ENCODE measurements at places on chromosomes 1 and 21.
A peak's percentile ranks its signal among the peaks of the same experiment; 100 is the strongest.

- DNase-seq = no peak
Measured at GRCh38 chr1:21397813-21398188, 42.1 kb upstream of the NBPF3 start.

DNA sequence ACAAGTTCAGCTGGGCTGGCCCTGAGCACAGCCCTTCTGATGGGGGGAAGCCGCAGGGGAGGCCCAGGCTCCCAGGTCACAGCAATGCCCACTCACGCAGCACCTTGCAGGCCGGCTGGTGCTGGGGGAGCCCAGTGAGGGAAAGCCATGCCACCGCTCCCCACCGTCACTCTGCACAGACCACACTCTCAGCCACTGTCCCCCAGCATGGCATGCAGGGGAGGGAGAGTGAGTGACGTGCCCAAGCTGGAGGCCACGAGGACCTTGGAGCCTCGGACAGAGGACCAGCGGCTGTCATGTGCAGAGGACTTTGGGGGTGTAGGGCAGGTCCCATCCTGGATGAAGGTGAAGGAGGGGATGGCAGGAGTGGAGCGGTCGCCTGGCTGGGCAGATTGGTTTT, 25.1 kb downstream of the SLC45A1 start:
- DNase-seq = no peak

- DNase-seq = no peak
Measured at GRCh38 chr1:201157949-201158348, 3.7 kb upstream of the TMEM9 start.

DNA sequence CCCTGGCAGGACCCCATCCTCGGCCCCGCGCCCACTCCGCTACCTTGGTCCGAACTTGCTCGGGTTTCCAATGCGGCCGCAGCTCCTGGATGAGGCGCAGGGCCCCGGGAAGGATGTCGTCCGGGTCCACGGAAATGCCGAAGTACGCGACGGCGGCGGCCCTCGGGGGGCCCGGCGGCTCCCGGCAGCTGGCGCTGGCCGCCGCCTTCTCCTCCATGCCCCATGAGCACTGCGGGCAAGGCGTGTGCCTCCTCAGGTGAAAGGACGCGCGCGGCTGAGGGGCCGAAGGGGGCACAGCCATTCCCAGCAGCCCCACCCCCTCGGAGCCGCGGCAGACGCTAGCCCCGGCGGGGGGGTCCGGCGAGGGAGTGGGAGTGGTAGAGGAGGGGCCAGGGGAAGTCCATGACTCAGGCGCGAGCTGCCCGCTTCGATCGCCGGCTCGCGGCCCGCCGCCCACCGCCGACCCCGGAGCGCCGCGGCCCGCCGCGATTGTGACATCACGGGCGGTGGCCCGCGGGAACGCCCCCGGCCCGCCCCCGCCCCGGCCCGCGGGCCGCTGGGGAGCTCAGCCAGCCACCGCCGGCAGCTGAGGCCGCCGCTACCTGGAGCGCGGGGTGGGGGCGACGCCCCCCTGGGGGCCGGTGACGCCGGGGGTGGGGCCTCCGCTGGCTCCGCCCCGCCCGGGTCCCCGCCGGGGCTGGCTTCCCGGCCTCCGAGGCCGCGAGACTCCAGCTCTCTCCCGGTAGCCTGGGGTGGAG, at the start of gene ETNK2:
TSS of gene ETNK2 (minus strand) at position 493 of the 758 bp plus-strand sequence. CDS start at position 301, 192 bp downstream.
- peak; percentile 100 for DNase-seq

GRCh38 chr1:230548997-230549396, 93.3 kb upstream of the COG2 start:
- DNase-seq = no peak

- no peak for DNase-seq
Measured at GRCh38 chr21:41170442-41170841, 2.5 kb downstream of the BACE2 start.

- DNase-seq = no peak
Measured at GRCh38 chr1:178470411-178470960, 26.3 kb downstream of the CLEC20A start.

DNA sequence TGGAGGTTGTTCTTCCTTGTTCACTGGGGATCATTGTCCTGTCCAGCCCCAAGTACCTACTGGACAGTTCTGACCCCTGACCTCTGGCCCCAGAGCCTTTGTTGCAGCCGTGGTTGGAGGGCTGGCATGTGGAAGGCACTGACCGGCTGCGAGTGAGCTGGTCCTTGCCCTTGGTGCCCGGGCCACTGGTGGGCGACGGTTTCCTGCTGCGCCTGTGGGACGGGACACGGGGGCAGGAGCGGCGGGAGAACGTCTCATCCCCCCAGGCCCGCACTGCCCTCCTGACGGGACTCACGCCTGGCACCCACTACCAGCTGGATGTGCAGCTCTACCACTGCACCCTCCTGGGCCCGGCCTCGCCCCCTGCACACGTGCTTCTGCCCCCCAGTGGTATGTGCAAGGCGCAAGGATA, 11.4 kb downstream of the TIE1 start:
- DNase-seq = no peak

GRCh38 chr1:167450843-167451242, 67.5 kb downstream of the CD247 start:
- no peak for DNase-seq

DNA sequence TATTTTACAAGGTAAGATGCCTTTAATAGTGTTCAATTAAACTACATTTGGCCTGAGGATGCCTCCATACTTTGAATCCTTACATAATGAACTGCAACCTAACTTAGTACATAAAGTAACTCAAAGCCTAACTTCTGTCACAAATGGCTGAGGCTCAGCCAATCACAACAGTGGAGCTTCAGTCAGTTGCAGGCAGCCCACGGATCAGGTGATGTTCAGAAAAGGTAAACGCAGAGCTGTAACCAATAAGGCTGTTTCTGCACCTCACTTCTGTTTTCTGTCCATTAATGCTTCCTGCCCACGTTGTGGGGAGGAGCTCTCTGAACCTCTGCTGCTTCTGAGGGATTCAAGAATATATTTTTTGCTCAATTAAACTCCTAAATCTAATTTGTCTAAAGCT, 94.8 kb upstream of the KIAA0040 start:
- DNase-seq = no peak

GRCh38 chr1:94130851-94131595, 10.1 kb upstream of the ABCA4 start:
- no peak for DNase-seq

- DNase-seq = no peak
Measured at GRCh38 chr1:154427173-154428139, 22.3 kb downstream of the IL6R start.

GRCh38 chr1:38022810-38023209, 10.3 kb downstream of the UTP11 start:
- DNase-seq = no peak

DNA sequence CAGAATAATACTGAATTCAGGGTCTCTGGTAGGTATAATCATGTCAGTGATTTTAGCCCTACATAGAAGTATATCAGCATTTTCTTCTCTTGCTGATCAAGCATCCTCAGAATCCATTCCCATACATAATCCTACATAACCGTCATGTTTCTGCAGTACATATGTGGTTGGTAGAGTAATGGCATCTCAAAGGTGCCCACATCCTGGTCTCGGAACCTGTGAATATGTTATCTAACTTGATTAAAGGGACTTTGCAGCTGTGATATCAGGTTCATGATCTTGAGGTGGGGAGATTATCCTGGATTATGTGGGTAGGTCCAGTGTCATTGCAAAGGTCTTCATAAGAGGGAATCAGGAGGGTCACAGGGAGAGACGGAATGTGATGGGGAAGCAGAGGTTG, 69.4 kb upstream of the KIF1B start:
- no peak for DNase-seq

DNA sequence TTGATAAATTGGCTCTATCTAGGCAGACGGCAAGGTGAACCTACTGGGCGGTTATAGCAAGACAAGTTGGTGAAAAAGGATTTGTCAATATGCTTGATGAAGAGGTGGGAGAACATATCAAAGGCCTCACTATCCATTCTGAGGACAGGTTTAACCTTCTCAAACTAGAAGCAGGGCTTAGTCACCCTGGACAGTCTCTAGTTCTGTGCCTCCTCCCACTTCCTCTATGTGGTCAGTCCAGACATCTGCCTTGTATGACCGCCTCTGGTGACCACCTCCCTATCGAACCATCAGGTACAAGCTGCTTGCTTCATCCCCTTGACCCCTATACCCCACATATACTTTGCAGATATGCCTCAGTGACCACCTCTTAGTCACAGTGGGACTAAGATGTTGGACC, 2.3 kb upstream of the SCYL3 start:
- no peak for DNase-seq

DNA sequence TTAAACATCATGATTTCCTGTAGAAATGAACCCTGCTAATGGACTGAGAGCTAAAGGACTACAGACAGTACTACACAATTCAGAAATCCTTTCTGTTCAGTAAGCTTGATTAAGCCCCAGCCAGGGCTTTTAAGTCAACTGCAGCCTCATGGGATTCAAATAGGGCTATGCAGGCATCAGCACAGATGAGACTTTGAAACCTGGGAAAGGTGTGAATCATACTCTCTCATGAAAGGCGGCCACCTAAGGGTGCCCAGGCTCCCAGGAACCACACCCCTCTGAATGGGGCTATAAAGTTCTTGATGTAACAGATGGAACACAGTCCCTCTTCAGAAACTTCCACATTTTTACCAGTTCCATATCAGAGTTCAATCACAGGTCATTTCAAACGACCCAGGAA, 7.6 kb downstream of the SIPA1L2 start:
- DNase-seq = no peak

GRCh38 chr21:37658817-37659458, 257.3 kb downstream of the KCNJ6 start:
- DNase-seq = no peak

GRCh38 chr1:2089051-2089450, 38.8 kb downstream of the PRKCZ start:
- DNase-seq = no peak

- DNase-seq = no peak
Measured at GRCh38 chr1:157626099-157626498, 28.2 kb upstream of the FCRL4 start.

DNA sequence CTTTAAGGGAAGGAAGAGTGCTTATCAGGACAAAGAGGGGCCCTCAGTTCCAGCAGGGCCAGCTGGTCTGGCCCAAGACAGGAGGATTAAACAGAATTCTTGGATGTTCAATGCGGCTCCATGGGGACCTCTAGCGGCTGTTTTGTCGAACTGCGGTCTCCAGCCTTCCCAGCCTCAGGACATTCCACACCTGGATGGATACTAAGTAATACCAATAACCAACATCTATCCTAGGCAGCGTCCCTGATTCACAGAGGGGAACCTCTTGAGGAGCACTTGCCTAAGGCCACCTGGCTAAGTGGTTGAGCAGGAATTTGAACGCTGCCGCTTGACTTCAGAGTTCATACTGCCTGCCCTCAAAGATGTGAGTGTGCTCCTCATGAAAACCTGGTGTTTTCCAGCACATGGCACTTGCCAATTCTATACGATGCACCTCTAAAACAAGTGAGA, 15.5 kb upstream of the CD247 start:
- DNase-seq = peak; percentile 96

GRCh38 chr1:20399606-20400180, 86.3 kb downstream of the CAMK2N1 start:
- no peak for DNase-seq

- no peak for DNase-seq
Measured at GRCh38 chr21:44434568-44434925, 20.8 kb upstream of the LRRC3 start.

DNA sequence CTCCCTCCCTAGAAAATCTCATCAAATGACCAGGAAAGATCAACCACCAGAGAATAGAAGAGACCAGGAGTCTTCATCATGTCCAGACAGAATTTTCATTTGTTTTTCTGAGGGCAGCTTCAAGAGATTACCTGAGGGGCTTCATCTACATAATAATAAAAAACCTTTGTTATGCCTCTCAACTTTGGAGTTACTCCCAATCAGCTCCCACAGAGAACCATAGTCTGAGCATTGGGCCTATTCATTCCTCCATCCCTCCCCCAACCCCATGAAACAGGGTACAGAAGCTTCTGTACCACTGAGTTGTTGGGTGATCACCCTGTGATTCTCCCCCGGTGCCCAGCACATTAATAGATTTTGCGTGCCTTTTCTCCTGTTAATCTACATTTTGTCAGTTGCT, 53.3 kb upstream of the PRRC2C start:
- DNase-seq = no peak

Measured in D721Med (cell line).